ENCODE measurements at places on chromosomes 5 and 9.
A peak's percentile ranks its signal among the peaks of the same experiment; 100 is the strongest.

DNA sequence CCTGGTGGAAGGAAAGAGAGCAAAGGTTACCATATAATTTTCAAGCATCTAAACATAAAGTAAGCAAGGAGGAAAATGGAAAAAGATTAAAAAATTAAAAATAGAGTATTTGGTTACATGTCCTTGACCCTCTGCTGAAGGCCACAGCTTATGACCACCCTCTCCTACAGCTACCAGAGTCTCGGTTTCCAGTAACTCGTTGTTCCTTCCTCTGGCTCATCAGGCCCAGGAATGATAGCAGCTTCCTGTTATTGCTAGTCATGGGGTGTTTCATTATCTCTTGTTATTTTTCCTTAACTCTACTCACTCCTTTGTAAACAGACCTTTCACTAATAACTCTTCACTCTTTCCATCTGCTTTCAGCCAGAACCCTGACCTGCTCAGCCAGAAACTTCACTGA is 102.2 kb downstream of the YTHDC2 start:
- DNase-seq, result no peak

DNA sequence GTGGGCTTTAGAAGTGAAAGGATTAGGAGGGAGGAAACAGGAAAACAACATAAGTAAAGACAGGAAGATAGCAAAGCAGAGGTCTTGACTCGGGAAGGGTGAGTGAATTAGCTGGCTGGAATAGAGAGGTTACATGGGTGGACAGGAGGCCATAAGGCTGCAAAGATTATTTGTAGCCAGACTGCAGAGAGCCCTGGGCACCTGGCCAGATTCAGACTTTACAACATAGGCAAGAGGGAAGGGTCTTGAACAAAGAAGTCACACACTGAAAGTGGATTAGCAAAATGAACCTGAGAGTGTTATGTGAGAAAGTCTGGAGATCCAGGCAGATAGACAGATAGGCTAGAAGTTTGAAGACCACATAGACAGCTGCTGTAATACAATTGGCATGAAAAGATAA is 29.7 kb upstream of the CER1 start:
- DNase-seq, result no peak

GRCh38 chr9:133453651-133454050 is 6.1 kb upstream of the CACFD1 start:
- no peak for DNase-seq

DNA sequence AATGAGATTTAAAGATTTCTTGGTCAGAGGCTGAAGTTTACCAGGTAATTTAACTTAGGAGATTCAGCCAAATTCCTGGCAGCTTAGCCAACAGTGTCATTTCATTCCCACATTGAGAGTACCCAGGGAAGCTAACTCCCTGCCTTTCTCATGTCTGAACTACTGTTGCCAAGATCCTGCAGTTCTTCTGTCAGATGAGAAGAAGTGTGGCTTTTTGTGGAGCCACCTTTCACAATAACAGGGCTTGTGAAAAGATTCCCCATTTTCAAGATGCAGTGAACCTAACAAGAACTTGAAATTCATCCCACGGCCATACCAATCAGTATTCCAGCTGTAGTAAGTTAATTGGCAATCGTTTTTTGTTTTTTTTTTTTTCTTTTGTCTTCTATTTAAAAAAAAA is 176.4 kb downstream of the XRCC4 start:
- DNase-seq, result no peak

DNA sequence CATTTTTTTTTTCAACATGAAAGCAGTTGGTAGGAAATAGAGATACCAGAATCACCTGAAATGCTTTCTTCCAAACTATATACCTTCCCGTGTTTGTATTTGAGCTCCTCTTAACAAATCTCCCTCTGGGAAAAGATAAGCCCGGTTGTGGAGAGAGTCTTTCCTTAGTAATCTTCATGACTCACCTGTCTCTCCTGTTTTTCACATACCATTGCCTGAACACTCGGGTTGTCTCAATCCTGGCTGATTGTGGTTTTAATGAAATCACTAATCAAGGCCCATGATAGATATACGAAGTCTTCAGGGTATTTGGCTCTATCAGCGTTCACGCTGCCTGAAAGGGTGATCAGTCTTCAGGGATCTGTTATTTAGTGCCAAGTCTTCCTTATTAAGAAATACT is 136.7 kb downstream of the MAN2A1 start:
- DNase-seq, result no peak

DNA sequence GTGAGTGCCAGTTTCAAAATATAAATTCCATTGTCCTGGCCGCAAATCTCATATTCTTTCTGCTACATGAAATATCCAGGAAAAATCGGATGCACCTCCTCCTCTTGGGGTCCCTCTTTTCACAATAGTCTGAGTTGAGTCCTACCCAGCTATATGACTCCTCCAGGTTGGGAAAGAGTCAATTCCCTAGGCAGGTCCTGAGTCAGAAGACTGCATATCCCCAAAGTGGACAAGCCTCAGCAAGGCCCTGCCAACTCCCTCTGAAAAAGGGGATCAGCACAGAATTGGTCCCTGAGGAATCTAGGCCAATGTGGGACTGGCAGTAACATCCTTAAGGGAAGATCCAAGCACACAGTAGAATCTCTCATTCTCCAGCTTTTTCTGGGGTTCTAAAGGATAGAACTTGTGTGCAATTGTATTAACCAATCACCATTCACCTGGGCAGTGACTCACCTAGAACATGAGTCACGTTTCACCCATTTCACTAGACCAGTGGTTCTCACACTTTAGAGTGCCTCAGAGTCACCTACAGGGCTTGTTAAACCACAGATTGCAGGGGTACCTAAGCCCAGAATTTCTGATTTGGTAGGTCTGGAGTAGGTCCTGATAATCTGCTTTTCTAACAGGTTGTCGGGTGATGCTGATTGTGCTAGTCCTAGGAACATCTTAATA is 44.7 kb upstream of the TMEM215 start:
- no peak for DNase-seq

DNA sequence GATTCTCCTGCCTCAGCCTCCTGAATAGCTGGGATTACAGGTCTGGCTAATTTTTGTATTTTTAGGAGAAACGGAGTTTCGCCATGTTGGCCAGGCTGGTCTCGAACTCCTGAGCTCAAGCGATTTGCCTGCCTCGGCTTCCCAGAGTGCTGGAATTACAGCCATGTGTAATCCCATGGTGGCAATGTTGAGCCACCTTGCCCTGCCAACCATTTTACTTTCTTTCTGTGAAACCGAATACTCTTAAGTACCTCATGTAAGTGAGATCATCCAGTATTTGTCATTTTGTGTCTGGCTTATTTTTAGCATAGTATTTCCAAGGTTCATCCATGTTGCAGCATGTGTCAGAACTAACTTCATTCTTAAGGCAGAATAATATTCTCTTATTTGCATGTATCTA is 8.2 kb downstream of the PRRC2B start:
- no peak for DNase-seq

DNA sequence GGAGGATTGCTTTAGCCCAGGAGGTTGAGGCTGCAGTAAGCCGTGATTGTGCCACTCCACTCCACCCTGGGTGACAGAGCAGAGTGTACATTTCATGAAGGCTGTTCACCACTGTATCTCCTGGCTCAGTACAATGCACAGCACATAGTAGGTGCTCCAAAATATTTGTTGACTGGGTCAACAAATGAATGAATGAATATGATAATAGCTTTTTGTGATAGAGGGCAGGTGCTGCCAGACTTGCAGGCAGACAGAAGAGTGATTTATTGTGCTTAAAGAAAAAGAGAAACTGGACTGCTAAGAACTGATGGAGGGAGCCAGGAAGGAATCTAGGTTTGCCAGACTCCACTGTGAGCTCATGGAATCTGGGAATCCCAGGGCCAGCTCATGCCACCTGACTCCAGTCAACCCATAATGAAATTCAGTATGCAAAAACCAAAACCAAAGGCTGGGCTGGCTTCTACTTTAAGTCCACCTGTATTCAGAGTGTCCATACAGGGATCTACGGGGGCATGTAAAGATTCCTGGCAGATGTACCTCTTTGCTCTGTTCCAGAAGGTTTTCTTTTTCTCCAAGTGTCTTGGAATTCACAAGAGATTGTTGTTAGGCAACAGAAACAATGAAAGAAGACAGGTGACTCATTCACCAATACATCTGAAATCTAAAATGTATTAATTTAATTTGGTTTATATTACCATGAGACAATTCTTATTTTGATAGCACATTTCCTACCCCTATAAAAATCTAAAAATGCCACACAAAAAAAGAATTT is 15.5 kb upstream of the CTNNA1 start:
- DNase-seq, result no peak

GRCh38 chr9:71638627-71639026 is 129.7 kb downstream of the CEMIP2 start:
- no peak for DNase-seq

GRCh38 chr5:180126716-180127681 is 55.4 kb upstream of the RNF130 start:
- no peak for DNase-seq

DNA sequence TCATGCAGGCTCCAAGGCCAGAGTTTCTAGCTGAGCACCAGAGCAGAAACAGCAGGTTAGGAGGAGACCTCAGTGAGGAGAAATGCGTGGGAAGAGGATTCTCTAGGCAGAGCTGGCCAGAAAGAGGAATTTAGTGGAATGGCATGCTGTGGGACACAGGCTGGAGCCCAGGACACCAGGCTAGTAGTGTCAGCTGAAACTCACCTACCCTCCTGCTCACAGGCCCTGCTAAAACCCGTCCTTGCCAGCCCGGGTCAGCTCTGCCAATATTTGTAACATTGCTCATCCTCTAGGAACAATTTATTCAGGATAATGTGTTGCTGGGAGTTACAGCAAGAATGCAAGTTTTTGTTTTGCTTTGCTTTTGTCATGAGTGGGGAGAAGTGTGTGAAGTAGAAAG is 40.2 kb upstream of the AGXT2 start:
- DNase-seq, result no peak

- DNase-seq, result peak; percentile 24
Observed at GRCh38 chr5:169581580-169582227, 1.9 kb upstream of the SPDL1 start.

DNA sequence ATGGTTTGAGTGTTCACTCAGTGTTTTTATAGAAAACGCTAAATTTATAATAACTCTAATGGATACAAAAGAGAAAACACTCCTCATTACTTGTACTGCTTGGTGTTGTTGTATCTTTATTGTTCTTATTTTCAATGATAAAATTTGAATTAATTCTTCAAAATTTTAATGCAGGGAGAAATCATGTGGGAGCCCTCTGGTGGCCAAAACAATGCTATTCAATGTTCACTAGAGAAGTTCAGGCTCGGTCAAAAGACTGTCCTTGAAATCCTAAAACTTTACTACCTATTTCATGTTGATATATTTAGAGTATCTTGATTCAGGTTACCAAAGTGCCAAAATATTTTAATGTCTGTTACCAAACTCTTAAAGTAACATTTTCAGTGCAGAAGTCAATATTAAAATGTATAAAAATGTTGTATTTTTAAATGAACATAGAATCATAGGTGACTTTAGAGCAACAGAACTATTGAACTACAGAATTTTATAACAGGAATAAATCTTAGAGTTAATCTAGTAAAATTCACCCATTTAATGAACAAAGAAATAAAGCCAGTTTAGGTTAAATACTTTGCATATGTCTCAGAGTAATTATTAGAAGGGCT is 1259.8 kb downstream of the PTPRD start:
- no peak for DNase-seq

GRCh38 chr5:154485096-154485491 is 7.1 kb upstream of the HAND1 start:
- no peak for DNase-seq

DNA sequence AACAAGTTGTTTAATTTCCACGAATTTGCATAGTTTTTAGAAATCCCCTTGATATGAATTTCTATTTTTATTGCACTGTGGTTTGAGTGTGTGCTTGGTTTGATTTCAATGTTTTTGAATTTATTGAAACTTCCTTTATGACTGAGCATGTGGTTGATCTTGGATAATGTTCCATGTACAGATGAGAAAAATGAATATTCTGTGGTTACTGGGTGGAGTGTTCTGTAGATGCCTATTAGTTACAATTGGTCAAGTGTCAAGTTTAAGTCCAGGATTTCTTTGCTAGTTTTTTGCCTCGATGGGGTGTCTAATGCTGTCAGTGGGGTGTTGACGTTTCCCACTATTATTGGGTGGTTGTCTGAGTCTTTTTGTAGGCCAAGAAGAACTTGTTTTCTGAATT is 319.5 kb upstream of the ACTBL2 start:
- DNase-seq, result no peak

DNA sequence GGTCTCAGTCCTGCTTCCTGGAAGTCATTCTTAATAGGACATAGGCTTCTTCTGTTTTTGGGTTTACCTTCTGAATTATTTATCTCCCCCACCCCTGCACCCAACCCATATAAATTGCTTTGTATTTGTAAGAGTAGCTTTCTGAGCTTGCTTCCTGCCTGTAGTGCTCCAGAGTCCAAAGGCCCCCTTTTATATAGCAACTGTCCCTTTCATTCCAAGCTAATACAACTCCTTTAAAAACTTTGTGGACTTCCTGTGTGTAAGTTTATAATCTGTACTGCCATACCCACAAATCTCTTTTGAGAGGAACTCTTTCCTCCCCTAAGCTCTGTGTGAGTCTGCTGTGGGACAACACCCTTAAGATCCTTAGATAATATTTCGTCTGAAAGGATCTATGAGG is 7.8 kb downstream of the JAK2 start:
- DNase-seq, result no peak

DNA sequence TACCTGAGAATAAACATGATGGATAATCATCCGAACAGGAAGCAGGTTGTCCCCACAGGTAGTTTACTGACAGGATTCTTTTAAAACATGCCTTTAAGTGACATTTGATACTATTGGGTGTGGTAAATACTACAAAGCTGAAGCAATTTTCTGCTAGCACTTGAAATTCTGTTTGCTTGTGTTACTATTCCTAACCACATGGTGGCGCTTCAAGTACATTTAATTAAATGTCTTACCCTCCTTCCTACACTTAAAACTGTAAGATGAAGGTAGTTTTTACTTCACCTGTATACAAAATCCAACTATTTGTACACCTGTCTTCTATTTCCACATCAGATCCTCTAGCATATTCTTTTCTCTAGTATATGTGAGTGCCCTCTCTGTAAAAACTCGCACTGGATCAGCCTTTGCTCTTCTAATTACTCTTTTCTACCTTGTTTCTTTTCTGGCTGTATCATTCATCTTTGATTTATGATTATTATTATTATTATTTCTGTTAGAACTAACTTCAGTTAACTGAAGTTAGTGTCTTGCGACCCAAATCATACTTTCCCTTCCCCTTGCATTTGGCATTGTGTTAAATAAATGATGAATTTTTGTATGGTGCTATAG is 18.4 kb downstream of the SLC25A46 start:
- no peak for DNase-seq

GRCh38 chr5:32159328-32160072 is 14.6 kb downstream of the GOLPH3 start:
- DNase-seq, result no peak
